ENCODE measurements at places on chromosomes 3 and 15.

GRCh38 chr3:45092132-45093031 is 53.8 kb downstream of the CDCP1 start:
- DNase-seq = peak; percentile 96

GRCh38 chr3:44880284-44880683 is 5.9 kb downstream of the TGM4 start:
- DNase-seq = no peak

DNA sequence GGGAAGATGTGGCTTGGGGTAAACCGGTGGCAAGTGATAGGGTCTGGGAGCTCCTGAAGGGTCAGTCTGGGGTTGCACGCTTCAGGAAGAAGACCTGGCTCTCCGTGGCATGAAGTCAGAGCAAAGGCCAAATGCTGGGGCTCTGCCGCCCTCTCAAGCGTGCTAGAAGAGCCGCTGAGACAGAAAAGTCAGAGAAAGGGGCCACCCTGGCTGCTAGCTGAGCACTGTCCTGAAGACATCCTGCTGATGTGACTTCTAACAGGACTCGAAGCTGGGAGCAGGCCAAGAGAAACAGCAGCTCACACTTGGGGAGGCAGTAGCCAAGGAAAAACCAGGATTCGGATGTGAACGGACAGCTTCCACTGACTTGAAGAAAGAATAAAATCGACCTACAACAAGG is 270.4 kb downstream of the OCA2 start:
- no peak for DNase-seq

DNA sequence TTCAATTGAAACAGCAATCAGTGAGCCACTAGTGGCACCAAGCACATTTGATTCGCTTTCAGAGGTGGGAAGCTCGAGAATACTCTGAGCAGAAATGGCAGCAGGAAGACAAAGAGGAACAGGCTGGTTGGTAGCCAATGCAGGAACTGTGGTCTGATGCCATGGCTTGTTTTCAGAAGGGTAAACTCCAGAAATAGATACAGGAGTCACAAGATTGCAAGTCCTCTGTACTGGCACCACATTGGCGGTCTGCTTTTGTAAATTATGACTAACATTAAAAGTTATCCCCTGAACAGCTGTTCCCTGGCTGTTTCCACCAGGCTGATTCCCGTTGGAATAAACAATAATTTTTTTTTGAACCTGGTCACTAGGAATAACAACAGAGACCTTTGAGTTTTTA is 35.5 kb downstream of the USF3 start:
- peak; percentile 59 for DNase-seq

GRCh38 chr3:50573566-50574443 is 4.5 kb downstream of the HEMK1 start:
- no peak for DNase-seq

- DNase-seq = no peak
Measured at GRCh38 chr3:134618478-134619300, 32.1 kb downstream of the KY start.

GRCh38 chr15:80730387-80730786 is 35.3 kb downstream of the ABHD17C start:
- DNase-seq = peak; percentile 9

DNA sequence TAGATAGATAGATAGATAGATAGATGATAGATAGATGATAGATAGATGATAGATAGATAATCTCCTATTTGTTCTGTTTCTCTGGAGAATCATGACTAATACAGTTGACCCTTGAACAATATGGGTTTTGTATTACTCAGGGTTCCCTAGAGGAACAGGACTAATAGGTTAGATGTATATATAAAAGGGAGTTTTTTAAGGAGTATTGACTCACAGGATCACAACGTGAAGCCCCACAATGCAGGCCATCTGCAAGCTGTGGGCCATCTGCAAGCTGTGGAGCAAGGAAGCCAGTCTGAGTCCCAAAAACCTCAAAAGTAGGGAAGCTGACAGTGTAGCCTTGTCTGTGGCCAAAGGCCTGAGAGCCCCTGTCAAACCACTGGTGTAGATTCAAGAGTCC is 67.6 kb downstream of the PYDC2 start:
- DNase-seq = peak; percentile 56

DNA sequence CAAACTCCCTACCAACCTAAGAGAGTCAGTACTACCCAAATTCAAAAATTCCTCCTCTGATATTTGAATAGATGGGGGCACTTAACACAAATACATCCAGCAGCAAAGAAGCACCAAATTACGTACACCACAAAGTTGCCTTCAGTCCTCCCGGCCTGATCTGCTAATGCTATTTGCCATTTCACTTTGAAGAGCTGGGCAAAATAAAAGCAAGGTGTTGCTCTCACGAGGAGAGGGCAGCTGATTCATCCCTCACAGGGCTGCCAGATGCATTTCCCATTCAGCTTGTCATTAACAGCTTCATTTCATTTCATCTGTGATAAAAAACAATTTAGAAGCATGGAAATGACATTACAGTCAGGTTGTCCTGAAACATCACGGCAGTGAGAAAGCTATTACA is 283.4 kb upstream of the VEPH1 start:
- peak; percentile 67 for DNase-seq

- DNase-seq = peak; percentile 29
Measured at GRCh38 chr3:10783360-10784351, 32.4 kb upstream of the SLC6A11 start.

DNA sequence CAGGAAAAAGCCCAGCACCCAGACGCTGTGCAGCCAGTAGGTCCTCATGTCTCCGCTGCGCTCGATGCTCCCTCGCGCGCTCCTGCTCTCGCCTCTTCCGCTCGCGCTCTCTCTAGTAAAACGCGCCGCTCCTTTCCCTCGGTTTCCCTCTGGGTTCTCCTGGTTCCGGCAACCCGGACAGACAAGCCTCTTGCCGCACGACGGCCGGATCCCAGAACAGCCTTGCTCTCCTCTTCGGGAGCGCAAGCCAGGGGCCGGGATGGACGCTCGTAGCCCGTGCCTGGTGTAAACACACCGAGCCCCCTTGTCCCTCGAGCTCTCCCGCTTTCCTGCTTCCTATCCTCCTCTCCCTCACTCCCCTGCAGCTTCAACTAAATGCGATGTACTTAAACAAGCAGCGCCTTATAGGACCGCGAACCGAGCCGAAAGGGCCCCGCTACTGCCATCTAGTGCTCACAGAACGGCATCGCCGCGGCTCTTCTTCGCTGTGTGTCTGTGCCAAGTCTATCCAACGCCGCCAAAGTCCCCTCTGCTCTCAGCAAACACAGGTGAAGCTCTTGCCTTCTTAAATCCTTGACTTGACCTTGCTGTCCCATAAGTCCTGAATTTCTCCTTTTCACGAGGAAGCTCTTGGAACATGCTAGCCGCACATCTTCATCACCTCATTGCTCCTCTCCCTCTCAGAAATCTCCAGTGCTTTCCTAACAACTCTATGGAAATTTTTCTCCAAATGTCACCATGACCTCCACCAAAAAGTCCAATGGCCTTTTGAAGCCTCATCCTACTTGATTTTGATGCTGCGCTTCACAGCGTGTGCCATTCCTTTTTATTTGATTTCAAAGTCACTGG is 1037.2 kb downstream of the IGSF11 start:
- peak; percentile 42 for DNase-seq

GRCh38 chr3:128167646-128167972 is 14.3 kb downstream of the EEFSEC start:
- DNase-seq = no peak

- peak; percentile 22 for DNase-seq
Measured at GRCh38 chr3:48016301-48016973, at the start of gene MAP4. Gene MAP4 (minus strand): TSS chr3:48016416. CDS start chr3:47998860, 17,556 bp downstream.

DNA sequence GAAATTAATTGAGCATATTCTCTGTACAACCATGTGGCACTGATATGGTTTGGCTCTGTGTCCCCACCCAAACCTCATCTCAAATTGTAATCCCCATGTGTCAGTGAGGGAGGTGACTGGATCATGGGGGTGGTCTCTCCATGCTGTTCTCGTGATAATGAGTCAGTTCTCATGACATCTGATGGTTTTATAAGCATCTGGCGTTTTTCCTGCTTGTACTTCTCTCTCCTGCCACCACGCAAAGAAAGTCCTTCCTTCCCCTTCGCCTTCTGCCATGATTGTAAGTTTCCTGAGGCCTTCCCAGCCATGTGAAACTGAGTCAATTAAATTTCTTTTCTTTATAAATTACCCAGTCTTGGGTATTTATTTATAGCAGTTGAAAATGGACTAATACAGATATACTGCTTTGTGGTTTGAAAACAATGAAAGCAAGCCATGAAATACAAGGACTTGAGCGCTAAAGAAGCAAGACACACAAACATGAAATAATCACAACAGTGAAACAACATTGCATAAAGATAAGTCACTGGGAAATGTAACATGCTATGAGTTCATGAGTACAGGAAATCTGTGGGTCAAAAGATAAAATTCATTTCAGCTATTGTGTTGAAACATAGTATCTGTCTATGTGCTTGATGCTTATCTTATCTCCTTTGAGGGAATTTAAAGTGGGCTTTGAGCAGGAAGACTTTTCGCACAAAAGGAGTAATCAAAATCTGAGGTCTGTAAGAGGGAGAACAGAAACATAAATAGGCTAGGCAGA is 288.7 kb downstream of the GBE1 start:
- no peak for DNase-seq

GRCh38 chr3:161100994-161101393 is 4.2 kb downstream of the B3GALNT1 start:
- no peak for DNase-seq

- DNase-seq = peak; percentile 75
Measured at GRCh38 chr3:134308350-134308891, 57.8 kb upstream of the RYK start.

GRCh38 chr3:177104299-177104992 is 92.8 kb downstream of the TBL1XR1 start:
- no peak for DNase-seq

DNA sequence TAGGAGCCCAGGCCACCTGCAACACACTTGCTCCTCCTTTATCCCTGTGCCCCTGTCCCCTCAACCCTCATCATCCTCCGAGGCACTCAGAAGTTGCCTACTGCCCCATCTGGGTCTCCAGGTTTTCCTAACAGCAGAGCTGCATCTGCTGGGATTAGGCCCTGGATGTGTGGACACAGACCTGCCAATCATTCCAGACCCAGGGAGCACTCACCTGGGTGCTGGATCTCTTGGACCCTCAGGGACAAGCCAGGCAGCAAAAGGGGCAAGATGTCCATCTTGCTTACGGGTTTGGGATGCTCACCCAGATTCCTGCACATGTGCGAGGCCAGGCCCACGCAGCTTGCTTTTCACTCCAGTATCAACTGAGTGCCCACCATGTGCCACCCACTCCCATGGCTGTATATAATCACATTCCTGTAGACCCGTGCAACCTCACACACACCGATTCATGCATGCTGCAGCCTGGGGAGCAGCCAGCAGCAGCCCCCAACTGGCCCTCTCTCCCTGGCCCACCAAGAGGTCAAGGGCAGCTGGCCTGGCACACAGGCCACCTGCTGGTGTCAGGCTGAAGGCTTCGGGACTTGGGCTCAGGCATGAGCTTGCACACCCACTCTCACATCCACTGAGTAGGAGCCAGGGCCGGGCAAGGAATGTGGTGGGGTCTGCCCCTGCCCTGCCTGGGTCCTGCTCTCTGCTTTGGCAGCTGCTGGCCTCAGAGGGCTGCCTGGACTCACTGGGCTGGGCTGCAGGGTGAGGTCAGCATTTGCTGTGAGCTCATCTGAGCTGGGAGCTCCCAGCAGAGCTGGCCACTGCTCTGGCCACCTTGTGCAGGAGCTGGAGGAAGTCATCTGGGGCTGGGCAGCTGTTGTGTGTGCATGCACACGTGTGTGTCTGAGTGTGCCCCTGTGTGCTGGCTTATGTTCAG is 14.9 kb downstream of the PRKCD start:
- DNase-seq = no peak

- DNase-seq = no peak
Measured at GRCh38 chr15:22963641-22964040, 16.5 kb downstream of the CYFIP1 start.

DNA sequence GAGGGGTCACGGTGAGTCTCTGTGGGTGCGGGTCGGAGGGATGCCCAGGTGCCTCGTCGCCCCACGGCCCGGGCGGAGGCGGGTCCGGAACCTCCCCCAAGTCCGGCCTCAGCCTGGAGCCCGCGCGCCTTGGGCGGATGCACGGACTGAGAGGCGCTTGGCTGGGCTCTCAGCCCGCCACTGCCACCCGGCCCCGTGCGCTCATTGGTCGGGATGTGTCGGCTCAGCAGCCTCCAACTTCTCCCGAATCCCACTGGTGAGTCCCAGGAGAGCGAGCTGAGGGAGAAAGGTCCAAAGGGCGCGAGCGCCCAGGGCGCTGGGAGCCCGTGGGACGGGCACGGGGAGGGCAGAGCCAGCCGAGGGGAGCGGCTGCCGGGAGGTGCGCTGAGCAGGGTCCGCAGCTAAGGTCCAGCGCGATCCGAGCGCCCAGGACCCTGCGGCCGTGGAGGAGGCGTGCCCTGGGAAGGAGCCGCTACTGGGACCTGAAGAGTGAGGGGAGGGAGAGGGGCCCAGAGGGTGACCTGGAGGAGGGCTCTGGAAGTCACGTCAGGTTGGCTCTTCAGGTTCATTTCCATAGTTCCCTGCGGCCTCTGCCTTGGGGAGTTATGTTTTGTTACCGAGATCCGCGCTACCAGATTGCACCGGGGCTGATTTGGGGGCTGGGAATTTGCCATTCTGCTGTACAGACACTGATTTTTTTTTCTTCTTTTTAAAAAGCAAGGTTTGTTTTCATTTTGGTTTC is at the start of gene MME:
Gene MME (plus strand): TSS at position 574 of the 742 bp plus-strand sequence. CDS start 3,849 bp downstream, outside the sequence.
- DNase-seq = peak; percentile 80

GRCh38 chr15:96818861-96819260 is 488.4 kb downstream of the NR2F2 start:
- DNase-seq = no peak

- DNase-seq = peak; percentile 70
Measured at GRCh38 chr3:123618768-123619484, 34.1 kb upstream of the HACD2 start.

DNA sequence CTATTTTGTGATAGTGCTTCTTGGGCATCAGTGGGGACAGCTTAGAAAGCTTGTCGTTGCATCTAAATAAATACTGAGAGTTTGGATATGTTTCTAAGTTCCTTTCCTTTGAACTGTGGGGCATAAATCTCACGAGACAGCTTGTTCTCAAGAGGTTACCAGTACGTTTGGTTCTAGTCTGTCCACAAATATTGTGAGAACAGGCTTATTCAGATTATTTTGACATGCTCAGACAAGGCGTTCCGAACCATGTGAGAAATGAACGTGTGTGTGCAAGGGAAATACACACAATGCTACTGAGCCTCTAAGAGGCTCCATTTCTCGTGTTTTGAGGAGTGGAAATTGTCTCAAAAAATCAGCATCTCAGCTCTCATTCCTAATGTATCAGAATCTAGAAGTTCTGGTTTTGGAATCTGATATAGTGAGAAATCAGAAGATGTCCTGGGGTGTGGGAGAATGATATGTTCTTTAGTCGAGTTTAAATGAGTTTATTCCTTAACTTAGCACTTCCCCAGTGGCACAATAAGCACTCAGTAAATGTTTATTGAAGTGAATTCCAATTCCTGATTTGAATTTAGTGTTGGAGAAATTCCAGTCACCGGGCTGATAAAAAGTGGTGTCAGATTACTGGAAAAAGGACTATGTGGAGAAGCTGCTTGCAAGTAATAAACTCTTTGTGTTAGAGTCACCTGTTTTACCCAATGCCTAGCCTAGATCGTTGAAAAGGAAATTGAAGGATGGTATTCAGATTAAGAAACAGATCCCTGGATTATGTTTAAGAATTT is 481.5 kb downstream of the LPP start:
- DNase-seq = no peak

GRCh38 chr15:82832601-82833361 is 23.4 kb downstream of the WHAMM start:
- DNase-seq = peak; percentile 93

Measured in RPMI7951 (cell line).